Ascending aorta (tissue), 2 donors: ENCODE measurements at places on chromosomes 5 and 9.

GRCh38 chr9:110996436-110997220 is 41.6 kb downstream of the LPAR1 start:
- peak overlapping the region; percentile 67 for H3K27ac ChIP-seq
- DNase-seq, result peak; percentile 71
- no peak overlapping the region for H3K4me3 ChIP-seq
- no peaks in the 10 kb centered on the region for H3K27me3 ChIP-seq

DNA sequence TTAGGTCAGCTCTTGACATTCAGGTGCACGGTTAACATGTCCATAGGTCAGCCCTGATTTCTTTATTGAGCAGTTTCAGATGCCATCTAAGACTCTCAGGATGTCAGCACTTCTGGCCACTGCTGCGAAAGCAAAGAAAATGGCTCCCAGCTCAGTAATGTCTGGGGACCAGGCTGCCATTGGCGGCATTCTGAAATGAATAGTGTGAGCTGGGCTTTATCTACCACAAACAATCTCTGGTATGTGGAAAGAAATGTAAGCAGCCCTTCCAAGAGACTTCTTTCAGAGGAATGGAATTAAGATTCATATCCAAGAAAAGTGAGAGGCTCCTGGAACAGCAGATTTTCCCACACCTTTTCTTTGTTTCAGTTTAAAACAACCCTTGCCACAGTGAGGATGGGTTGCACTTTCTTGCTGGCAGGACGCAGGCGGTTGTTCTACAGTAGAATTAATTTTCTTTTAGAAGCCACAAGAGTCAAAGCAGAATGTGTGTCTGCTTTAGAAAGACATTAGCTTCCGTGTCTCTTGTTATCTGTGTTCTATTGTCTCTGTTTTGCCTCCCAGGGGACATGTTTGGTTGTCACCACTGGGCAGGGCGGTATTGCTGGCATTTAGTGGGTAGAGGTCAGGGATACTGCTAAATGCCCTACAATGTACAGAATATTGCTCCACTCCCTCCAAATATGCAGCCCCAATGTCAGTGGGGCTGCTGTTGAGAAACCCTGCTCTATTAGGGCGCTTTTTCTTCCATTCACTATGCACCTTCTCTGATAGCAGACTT is 149.9 kb upstream of the ANKH start:
- peak overlapping the region; percentile 79 for H3K27ac ChIP-seq
- H3K4me3 ChIP-seq, result peak overlapping the region; percentile 50
- no peaks in the 10 kb centered on the region for H3K27me3 ChIP-seq
- no peaks in the 10 kb centered on the region for H3K36me3 ChIP-seq
- H3K4me1 ChIP-seq, result peaks cover 6% of the 10 kb centered on the region

GRCh38 chr9:120388003-120388855 is 191.7 kb downstream of the CDK5RAP2 start:
- peak overlapping the region; percentile 23 for H3K27ac ChIP-seq
- peaks cover 35% of the 10 kb centered on the region for H3K36me3 ChIP-seq
- H3K4me1 ChIP-seq, result peaks cover 4% of the 10 kb centered on the region
- no peaks in the 10 kb centered on the region for H3K27me3 ChIP-seq
- no peak for DNase-seq
- H3K4me3 ChIP-seq, result no peak overlapping the region

DNA sequence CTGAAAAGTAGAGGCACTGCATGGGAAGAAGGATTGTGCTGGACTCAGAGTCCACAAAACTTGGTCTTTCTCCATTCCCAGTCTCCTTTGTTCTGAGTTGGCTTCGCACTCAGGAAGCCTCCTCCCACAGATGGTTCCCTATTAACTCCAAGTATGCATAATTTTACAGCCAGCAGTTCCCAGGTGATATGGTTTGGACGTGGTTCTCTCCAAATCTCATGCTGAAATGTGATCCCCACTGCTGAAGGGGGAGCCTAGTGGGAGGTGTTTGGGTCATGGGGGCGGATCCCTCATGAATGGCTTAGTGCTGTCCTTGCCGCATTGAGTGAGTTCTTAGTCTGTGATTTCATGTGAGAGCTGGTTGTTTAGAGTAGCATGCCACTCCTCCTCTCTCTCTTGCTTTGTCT is 86.6 kb downstream of the FEM1C start:
- H3K36me3 ChIP-seq, result no peaks in the 10 kb centered on the region
- DNase-seq, result no peak

- H3K27me3 ChIP-seq, result no peaks in the 10 kb centered on the region
- no peaks in the 10 kb centered on the region for H3K4me1 ChIP-seq
- H3K4me3 ChIP-seq, result peak overlapping the region; percentile 80
- no peaks in the 10 kb centered on the region for H3K36me3 ChIP-seq
Observed at GRCh38 chr5:127031147-127031862, 947 bp upstream of the MARCHF3 start.

DNA sequence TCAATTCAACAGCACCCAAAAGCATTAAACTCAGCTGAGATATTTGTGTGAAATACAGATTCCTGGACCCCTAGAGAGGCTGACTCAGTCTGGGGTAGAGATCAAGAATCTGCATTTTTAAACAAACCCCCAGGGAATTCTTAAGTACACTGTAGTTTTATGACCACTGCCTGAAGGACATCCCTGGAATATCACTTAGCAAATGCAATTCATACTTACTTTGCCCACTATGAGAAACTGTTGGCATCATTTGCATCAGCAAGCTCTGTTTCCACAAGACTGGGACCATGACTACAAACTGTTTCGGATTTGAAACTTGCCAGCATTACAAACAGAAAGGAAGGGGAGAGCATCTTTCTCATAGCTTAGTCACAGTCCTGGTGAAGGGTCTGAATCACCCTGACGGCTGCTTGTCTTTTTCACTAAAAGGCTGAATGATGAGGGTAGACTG is 63.7 kb downstream of the MLLT3 start:
- H3K27ac ChIP-seq, result no peak overlapping the region
- H3K4me1 ChIP-seq, result peaks cover 4% of the 10 kb centered on the region
- no peak for DNase-seq
- H3K27me3 ChIP-seq, result no peaks in the 10 kb centered on the region
- H3K36me3 ChIP-seq, result no peaks in the 10 kb centered on the region

DNA sequence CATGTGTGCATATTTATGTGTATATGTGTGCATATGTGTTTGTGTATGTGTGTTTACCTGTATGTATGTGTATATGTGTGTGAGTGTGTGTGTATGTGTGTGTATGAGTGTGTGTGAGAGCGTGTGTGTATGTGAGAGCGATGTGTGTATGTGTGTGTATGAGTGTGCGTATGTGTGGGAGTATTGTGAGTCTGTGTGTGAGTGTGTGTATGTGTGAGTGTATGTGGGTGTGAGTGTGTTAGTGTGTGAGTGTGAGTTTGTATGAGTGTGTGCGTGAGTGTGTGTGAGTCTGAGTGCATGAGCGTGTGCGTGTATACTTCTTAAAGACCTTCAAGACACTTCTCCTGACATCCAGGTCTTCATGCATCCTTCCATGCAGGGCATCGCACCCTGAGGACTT is 49.6 kb downstream of the CFAP77 start:
- H3K4me1 ChIP-seq, result no peaks in the 10 kb centered on the region
- H3K4me3 ChIP-seq, result no peak overlapping the region
- no peaks in the 10 kb centered on the region for H3K36me3 ChIP-seq
- peaks cover 6% of the 10 kb centered on the region for H3K27me3 ChIP-seq
- no peak overlapping the region for H3K27ac ChIP-seq
- no peak for DNase-seq

- H3K36me3 ChIP-seq, result no peaks in the 10 kb centered on the region
- DNase-seq, result no peak
- peaks cover 4% of the 10 kb centered on the region for H3K4me1 ChIP-seq
- no peak overlapping the region for H3K27ac ChIP-seq
- H3K4me3 ChIP-seq, result no peak overlapping the region
- no peaks in the 10 kb centered on the region for H3K27me3 ChIP-seq
Observed at GRCh38 chr9:75391497-75391896, 303.2 kb downstream of the OSTF1 start.

- DNase-seq, result no peak
- no peaks in the 10 kb centered on the region for H3K4me1 ChIP-seq
- H3K27me3 ChIP-seq, result no peaks in the 10 kb centered on the region
- no peak overlapping the region for H3K27ac ChIP-seq
Observed at GRCh38 chr5:30574761-30575160, 618.7 kb upstream of the CDH6 start.

- no peaks in the 10 kb centered on the region for H3K27me3 ChIP-seq
- H3K4me1 ChIP-seq, result no peaks in the 10 kb centered on the region
- no peak overlapping the region for H3K4me3 ChIP-seq
- no peak overlapping the region for H3K27ac ChIP-seq
- no peak for DNase-seq
- no peaks in the 10 kb centered on the region for H3K36me3 ChIP-seq
Observed at GRCh38 chr5:26666371-26666770, 372.0 kb downstream of the CDH9 start.

- no peak overlapping the region for H3K27ac ChIP-seq
- DNase-seq, result no peak
- H3K4me3 ChIP-seq, result no peak overlapping the region
- H3K36me3 ChIP-seq, result no peaks in the 10 kb centered on the region
Observed at GRCh38 chr5:75203604-75204003, 33.1 kb downstream of the ANKRD31 start.

DNA sequence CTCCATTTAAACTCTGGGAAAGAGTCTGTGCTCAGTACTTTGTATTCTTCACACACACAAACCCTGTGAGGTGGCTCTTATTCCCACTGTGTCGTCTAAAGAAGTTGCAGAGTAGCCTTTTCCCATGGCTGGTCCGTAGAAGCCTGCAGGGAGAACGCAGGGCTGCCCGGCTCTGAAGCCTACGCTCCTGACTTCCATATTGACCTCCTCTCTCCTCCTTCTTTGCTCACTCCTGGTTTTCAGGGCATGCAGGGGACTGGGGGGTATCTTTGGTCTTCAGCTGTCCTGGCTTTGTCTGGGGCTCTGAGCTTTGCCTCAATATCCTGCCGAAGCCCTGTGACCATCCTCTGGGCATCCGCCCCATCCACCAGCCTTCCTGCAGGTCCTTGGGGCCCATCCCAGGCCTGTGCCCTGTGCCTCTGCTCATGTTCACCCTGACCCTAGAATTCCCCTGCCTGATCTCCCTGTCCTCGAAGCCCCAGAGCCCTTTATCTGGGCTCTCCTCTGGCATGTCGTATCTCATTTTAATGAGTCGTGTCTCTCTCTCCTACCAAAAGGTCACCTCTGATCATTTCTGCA is 83.8 kb upstream of the FSTL4 start:
- H3K36me3 ChIP-seq, result no peaks in the 10 kb centered on the region
- no peak overlapping the region for H3K4me3 ChIP-seq
- H3K27me3 ChIP-seq, result no peaks in the 10 kb centered on the region
- H3K27ac ChIP-seq, result no peak overlapping the region

DNA sequence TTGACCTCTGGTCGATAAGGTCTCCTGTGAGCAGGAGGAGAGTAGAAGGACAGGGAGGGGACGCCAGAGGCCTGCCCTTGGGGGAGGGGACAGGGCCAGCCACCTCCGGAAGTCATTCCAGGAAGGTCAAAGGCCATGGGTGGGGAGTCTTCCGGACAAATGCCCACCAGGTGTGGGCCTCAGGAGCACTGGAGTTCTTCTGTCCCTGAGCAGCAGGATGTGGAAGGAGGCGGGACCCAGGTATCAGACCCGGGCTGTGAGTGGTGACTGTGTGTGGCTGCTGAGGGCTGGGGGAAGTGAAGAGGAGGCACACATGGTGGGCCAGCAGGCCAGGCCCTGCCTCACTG is 13.9 kb downstream of the FGF18 start:
- no peak for DNase-seq
- H3K27me3 ChIP-seq, result no peaks in the 10 kb centered on the region
- no peaks in the 10 kb centered on the region for H3K4me1 ChIP-seq
- no peaks in the 10 kb centered on the region for H3K36me3 ChIP-seq

- no peaks in the 10 kb centered on the region for H3K27me3 ChIP-seq
- H3K36me3 ChIP-seq, result no peaks in the 10 kb centered on the region
- H3K4me3 ChIP-seq, result no peak overlapping the region
- no peaks in the 10 kb centered on the region for H3K4me1 ChIP-seq
- no peak overlapping the region for H3K27ac ChIP-seq
- DNase-seq, result no peak
Observed at GRCh38 chr9:125280945-125281344, 19.3 kb downstream of the GAPVD1 start.

GRCh38 chr9:616694-617093 is 224.8 kb upstream of the DMRT1 start:
- peaks cover 33% of the 10 kb centered on the region for H3K4me1 ChIP-seq
- H3K27ac ChIP-seq, result peak overlapping the region; percentile 86
- DNase-seq, result no peak
- H3K36me3 ChIP-seq, result no peaks in the 10 kb centered on the region

DNA sequence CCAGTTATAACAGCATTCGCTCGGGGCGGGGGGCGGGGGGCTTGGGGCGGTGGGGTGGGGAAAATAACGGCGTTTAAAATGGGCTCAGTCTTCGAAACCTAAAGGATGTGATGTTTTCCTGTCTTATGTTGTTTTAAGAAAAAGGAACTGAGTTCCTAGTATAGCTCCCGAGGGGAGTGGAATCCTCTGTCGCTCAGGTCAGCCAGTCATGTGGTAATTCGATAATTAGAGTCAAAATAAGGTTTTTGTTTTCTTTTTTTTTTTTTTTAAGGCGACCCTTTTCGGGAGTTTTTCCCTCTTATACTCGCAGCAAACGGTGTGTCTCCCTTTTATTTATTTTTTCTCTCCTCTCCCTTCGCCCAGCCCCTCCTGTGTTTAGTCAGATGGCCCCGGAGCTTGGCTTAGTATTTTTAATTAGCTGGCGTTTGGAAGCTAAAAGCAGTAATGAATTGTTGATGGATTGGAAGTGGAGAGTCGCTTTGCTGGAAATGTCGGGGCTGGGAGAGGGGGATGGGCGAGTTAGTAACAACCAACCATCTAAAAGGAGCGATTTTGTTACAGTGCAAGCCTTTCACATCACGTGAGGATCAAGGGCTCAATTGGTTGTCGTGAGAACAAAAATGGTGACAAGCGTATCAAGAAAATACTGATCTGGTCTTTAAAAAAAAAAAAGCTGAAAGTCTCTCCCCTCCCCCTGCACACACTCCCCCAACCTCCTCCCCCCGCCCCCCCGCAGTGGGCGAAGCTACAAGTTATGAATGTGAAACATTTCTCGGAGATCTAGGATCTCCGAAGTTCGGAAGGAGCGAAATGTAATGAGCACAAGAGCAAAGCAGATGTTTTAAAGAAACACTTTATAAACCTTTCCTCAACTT is 714 bp upstream of the ZNF608 start:
- no peaks in the 10 kb centered on the region for H3K36me3 ChIP-seq
- no peaks in the 10 kb centered on the region for H3K4me1 ChIP-seq
- peak; percentile 89 for DNase-seq

GRCh38 chr5:141182248-141182647 is at the start of gene PCDHB16:
PCDHB16 (plus strand) TSS chr5:141182387; CDS start chr5:141182560, 173 bp downstream.
- H3K27me3 ChIP-seq, result no peaks in the 10 kb centered on the region
- peak within 1 kb of the TSS; percentile 57 for H3K27ac ChIP-seq
- peak within 1 kb of the TSS; percentile 58 for H3K4me3 ChIP-seq
- no peaks in the 10 kb centered on the region for H3K36me3 ChIP-seq

- peaks cover 6% of the 10 kb centered on the region for H3K4me1 ChIP-seq
- H3K27ac ChIP-seq, result no peak overlapping the region
- no peaks in the 10 kb centered on the region for H3K27me3 ChIP-seq
- no peak overlapping the region for H3K4me3 ChIP-seq
Observed at GRCh38 chr9:99016681-99017387, 73.1 kb downstream of the COL15A1 start.

GRCh38 chr9:33455945-33456344 is 8.6 kb upstream of the AQP3 start:
- no peaks in the 10 kb centered on the region for H3K4me1 ChIP-seq
- H3K36me3 ChIP-seq, result no peaks in the 10 kb centered on the region
- H3K27ac ChIP-seq, result no peak overlapping the region

- H3K36me3 ChIP-seq, result no peaks in the 10 kb centered on the region
- no peaks in the 10 kb centered on the region for H3K4me1 ChIP-seq
- H3K27ac ChIP-seq, result no peak overlapping the region
- no peaks in the 10 kb centered on the region for H3K27me3 ChIP-seq
- H3K4me3 ChIP-seq, result peak overlapping the region; percentile 83
Observed at GRCh38 chr5:151448038-151448985, 909 bp downstream of the SLC36A1 start.
